ENCODE measurements at places on chromosomes 11 and 22. TPM values are rescaled to one million over a fixed set of nuclear protein-coding genes. Genes with fewer than 3 reads are reported as not detected.

- DNase-seq, result no peak
These were observed 559 bp downstream of the ELFN2 start for GRCh38 chr22:37426706-37427134.

DNA sequence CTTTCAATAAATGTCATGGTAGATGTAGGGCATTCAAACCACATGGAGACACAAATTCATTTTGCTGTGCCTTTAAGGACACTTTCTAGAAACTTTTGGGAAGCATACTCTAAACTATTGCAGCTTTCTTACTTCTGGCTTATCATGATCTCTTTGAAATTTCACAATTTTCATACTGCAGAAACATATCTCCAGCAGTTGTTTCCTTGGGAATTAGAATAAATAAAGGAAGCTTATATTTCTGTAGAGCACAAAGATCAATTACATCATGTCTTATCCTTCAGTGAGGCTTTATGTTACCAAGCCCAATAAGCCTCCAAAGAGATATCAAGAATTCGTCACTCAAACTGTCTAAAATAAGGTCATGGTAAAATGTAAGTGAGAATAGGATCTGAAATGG is 74.5 kb upstream of the RAB38 start:
- no peak for DNase-seq

DNA sequence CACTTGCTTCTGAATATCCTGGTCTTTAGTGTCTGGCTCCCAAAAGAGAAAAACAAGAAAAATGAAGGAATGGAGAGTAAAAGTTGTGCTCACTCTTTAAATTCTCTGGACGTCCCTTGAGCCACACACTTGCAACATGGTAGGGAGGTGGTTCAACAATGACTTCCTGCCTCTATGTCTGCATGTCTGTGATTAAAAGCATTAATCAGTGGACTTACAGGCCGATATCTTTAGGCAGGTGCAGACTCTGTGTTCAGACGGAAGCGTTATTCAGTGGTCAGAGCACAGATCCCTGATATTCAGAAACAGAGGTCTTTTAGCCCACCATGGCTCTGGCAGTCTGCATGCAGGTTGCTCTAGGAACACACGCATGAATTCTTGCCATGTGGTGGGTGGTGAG is 1920.0 kb upstream of the RAG2 start:
- DNase-seq, result no peak

- DNase-seq, result no peak
These were observed 127.1 kb upstream of the OR9Q1 start for GRCh38 chr11:57896361-57897145.

DNA sequence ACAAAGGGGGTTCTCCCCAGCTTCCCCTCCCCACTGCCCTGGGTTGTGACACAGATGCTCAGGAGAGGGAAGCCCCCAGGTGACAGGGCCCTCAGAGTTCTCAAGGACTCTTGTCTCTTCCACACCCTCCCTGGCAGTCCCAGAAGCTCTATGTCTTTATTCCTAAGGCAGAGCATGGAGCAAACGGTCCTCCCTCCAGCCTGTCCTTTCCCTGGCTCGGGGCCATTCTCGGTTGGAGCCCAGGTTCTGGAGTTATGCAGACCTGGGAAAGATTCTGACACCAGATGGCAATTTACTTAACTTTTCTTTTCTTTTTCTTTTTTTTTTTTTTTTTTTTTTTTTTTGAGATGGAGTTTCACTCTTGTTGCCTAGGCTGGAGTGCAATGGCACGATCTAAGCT is 186.6 kb downstream of the CEP164 start:
- no peak for DNase-seq

GRCh38 chr11:78752494-78752893 is 177.8 kb upstream of the NARS2 start:
- no peak for DNase-seq

GRCh38 chr11:96311120-96311568 is 31.9 kb downstream of the MAML2 start:
- no peak for DNase-seq

GRCh38 chr11:93986716-93987115 is 34.4 kb upstream of the HEPHL1 start:
- no peak for DNase-seq

The BCO2 gene
- 9.3 TPM for polyA plus RNA-seq

The AMPD3 gene
- polyA plus RNA-seq, result 4.4 TPM

DNA sequence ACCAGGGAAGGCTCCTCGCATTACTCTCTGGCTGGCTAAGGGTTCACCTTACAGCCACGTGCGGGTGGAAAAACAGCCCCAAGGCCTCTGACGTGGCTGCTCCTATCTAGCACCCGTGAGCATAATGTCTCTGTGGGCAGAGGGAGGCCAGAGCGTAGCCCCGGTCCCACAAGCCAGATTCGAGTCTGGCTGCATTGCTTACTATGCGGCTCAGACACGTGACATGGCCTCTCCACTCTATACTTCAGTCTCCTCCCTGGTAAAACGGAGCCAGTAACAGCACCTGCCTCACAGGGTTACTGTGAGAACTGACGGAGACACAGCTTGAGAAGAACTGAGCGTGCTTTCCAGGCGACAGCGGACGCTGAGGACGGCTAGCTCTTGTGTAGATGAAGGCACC is 105.8 kb upstream of the BID start:
- no peak for DNase-seq

DNA sequence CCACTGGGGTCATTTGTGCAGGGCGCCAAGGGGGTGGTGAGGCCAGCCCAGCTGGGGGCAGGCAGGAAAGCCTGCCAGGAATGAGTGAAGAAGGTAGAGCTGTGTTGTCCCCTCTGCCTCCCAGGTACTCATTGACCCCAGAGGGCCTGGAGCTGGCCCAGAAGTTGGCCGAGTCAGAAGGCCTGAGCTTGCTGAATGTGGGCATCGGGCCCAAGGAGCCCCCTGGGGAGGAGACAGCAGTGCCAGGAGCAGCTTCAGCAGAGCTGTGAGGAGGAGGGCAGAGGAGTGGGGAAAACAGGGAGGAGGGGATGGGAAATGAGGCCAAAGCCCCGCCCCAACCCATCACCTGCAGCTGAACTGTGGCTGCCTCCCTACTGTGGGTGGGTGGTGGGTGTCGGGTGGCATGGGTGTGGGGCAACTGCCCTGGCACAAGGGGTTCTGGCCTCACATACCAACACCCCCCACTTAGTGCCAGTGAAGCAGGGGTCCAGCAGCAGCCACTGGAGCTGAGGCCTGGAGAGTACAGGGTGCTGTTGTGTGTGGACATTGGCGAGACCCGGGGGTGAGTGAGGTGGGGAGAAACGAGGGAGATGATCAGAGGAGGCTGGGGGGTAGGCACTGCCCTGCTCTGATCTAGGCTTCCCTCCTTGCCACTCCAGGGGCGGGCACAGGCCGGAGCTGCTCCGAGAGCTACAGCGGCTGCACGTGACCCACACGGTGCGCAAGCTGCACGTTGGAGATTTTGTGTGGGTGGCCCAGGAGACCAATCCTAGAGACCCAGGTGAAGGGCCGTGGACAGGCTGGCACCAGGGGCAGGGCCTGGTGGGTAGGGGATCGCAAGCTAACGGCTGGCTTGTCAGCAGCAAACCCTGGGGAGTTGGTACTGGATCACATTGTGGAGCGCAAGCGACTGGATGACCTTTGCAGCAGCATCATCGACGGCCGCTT is 3.0 kb downstream of the MUS81 start:
- DNase-seq, result no peak

GRCh38 chr11:32575070-32575469 is 8.6 kb upstream of the EIF3M start:
- no peak for DNase-seq

The SLC6A5 gene
- not detected for polyA plus RNA-seq

The FOLR2 gene
- 18.2 TPM for polyA plus RNA-seq

- DNase-seq, result no peak
These were observed 18.4 kb downstream of the ABTB2 start for GRCh38 chr11:34339149-34340064.

DNA sequence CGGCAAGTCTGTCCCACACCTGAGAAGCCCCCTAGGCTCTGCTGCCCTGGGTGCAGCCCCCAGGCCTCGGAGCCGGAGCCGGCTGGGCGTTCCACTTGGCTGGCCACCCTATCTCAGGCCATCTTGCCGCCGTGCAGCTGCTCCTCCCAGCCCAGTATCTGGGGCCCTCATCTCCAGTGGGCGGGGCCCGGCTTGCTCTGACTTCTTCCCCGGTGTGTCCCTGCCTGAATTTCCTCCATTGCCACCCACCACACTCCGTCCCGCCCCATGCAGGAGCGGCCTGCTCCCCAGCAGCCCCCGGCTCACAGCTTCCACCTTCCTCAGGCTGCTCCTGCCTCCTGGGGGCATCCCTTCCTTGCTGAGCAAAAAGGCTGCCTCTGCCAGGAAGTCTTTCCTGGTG is 46.6 kb downstream of the WNT7B start:
- no peak for DNase-seq
